ENCODE measurements at places on chromosomes 4 and X.
A peak's percentile ranks its signal among the peaks of the same experiment; 100 is the strongest.

DNA sequence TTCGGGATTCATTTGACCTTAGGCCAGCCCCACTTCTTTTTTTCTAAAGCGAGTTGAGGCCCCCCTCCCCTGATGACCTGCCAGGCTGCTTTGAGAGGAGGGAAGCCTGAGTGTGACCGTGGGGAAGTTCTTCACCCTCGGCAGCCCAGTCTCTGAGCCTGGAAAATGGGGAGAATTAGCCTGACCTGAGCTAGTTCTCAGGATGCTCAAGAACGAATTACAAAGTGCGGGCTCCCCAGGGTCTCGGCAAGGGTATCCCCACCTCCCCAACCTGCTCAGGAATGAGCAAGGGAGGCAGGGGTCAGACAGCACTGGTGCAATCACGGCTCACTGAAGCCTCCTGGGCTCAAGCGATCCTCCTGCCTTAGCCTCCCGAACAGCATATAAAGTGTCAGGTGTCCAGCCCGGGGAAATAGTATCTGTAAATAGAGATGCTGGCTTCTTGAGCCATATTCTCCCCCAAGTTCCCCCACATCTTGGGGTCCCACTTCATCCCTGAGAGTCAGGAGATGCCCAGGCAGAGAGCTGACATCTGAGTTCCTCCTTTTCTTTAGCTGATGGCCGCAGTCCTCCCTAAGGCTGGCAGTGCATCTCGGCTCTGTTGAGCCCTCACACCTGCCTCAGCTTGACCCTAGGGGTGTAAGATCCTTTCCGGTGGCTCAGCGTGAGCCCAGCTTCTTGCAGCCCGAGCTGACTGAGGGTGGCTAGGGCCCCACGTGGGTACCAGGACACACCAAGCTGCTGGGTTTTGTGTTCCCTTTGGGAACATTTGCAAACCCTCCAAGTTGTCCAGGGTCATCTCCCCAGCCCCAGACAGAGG, 1.6 kb downstream of the DUSP9 start:
- H3K27ac ChIP-seq = no peak overlapping the region
- H3K4me1 ChIP-seq = no peaks in the 10 kb centered on the region
- no peaks in the 10 kb centered on the region for H3K27me3 ChIP-seq

DNA sequence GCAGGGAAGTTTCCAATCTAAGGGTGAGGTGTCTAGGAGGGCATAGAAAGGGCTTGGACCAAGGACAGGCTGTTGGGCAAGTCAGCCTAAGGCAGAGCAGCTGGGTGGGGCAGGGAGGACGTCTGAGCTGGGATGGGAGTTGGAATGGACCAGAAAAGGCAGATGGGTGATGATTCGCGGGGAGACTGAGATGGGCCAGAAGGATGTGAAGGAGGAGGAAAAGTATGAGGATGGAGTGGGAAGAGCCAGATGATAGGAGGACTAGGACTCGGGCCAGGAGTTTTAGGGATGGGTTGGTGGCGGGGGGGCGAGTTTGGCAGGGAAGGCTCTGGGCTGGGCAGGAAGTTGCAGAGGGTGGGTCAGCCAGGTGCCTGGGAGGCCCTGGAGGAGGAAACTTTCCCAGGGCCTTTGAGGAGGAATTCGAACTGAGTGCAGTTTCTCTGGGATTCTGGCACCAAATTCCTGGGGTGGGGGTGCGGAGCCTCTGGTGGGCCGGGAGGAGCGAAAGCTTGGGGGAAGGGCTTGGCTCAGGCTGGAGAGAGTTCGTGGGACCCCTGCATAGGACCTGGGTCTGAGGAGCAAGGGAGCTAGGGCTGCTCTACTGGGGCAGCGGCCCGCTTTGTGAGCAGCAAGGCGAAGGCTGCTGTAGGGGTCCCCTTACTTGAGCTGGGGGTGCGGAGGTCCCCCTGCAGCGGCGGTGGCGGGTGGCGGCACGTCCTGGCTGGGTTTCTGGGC, 8.7 kb upstream of the TIMP1 start:
- no peaks in the 10 kb centered on the region for H3K27me3 ChIP-seq
- H3K36me3 ChIP-seq = peaks cover 12% of the 10 kb centered on the region
- peaks cover 23% of the 10 kb centered on the region for H3K4me1 ChIP-seq
- peak overlapping the region; percentile 44 for H3K4me3 ChIP-seq

DNA sequence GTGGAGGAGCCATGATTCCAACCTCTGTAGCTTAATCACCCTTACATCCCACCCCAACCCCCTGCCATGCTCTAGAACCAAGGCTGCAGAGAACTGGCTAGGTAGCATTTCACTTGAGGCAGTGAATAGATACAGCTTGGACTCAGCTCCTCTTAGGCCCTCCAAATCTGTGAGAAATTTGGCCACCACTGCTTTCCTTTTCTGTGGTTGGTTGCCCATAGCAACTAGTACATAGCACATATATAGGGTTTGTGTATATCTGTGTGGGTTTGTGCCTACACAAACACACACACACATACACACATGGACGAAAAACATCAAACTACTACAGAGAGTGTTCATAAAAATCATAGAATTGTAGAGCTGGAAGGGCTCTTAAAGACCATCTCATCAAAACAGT, 52.0 kb upstream of the CCDC160 start:
- H3K4me3 ChIP-seq = no peak overlapping the region
- H3K27me3 ChIP-seq = no peaks in the 10 kb centered on the region
- H3K27ac ChIP-seq = no peak overlapping the region
- no peaks in the 10 kb centered on the region for H3K4me1 ChIP-seq
- H3K36me3 ChIP-seq = no peaks in the 10 kb centered on the region

DNA sequence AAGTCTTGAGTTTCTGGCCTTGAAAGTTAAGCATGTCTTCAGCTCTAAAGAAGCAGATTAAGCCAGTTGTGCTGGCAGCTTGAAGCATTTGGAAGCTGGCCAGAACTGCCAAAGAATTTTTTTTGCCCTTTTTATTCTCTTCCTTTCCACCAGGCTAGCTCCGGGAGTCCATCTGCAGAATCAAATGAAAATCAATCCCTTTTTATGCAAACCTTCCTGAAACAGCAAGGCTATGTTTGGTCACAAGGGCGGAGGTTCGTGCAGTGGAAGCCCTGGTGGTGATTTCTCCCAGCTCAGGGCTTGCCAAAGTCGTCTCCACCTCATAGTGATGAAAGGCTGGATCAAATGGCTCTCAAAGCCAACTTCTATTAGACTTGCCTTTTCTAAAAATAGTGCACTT, 21.6 kb upstream of the C4orf54 start:
- H3K36me3 ChIP-seq = no peaks in the 10 kb centered on the region
- no peaks in the 10 kb centered on the region for H3K27me3 ChIP-seq
- DNase-seq = no peak
- H3K4me3 ChIP-seq = no peak overlapping the region
- H3K4me1 ChIP-seq = peaks cover 8% of the 10 kb centered on the region
- no peak overlapping the region for H3K27ac ChIP-seq

GRCh38 chr4:81826335-81826734, 354.6 kb upstream of the RASGEF1B start:
- DNase-seq = no peak
- no peak overlapping the region for H3K27ac ChIP-seq

- no peaks in the 10 kb centered on the region for H3K36me3 ChIP-seq
- no peak overlapping the region for H3K4me3 ChIP-seq
- peaks cover 12% of the 10 kb centered on the region for H3K4me1 ChIP-seq
- H3K27ac ChIP-seq = no peak overlapping the region
These were observed 78.1 kb downstream of the HTRA3 start for GRCh38 chr4:8347660-8348059.

- no peaks in the 10 kb centered on the region for H3K27me3 ChIP-seq
- H3K4me3 ChIP-seq = no peak overlapping the region
- H3K4me1 ChIP-seq = no peaks in the 10 kb centered on the region
- DNase-seq = no peak
These were observed 31.8 kb downstream of the CXCL1 start for GRCh38 chr4:73901031-73901430.

DNA sequence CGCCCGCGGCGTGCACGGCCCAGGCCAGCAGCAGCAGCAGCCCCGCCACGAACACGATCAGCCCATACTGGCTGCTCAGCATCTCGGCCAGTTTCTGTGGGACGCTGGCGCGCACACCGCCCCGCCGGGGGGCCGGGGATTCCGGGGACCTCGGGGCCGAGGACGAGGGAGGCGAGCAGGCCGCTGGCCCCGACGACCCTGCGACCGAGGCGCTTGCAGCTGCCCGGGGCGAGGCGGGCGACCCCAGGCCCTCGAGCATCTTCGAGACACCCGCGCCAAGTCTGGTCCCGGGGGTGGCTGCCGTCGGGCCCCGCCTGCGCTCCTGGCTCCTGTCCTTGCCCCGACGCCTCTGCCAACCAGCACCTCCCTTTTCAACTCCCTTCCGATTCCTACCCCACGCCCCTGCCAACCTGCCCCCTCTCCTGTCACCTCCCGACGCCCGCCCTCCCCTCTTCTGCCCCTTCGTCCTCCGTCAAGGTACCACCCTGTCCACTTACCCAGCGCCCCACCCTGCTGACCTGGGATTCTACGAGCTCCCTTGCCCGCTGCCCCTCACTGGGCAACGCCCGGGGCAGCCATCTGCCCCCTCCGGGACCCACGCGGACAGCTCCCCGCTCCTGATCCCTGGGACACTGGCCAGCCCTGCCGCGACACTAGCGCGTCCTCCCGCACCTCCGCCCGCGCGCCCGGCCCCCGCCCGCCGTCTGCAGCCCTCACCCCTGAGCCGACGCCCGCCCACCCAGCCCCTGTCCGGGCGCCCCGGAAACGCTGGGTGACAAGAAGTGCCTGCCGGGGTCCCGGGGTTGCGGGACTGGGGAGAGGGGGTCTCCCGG, at the start of gene OTOP1:
Gene OTOP1 (minus strand): TSS at position 324 of the 833 bp plus-strand sequence. CDS start 65 bp downstream, at position 259.
- no peak within 1 kb of the TSS for H3K27ac ChIP-seq
- no peak within 1 kb of the TSS for H3K4me3 ChIP-seq
- no peaks in the 10 kb centered on the region for H3K27me3 ChIP-seq
- H3K4me1 ChIP-seq = no peaks in the 10 kb centered on the region

DNA sequence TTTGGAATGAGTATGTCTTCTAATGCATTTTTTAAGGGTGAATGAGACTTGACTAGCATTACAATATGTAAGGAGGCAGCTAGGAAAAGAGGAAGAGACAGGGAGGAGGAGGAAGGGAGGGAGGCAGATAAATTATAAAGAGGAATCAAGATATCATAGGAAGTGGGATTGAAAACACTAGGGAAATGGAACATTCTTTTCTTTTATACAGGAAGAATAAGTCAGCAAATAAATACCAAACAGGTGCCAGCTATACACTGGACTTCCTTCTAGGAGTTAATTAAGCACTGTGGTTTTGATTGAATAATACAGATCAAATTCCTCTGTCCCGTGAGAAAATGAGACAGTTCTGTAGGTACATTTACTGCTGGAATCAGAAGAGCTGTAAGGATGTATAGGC, 78.6 kb downstream of the PACRGL start:
- no peak for DNase-seq
- no peak overlapping the region for H3K27ac ChIP-seq
- no peak overlapping the region for H3K4me3 ChIP-seq
- H3K27me3 ChIP-seq = no peaks in the 10 kb centered on the region
- no peaks in the 10 kb centered on the region for H3K4me1 ChIP-seq

DNA sequence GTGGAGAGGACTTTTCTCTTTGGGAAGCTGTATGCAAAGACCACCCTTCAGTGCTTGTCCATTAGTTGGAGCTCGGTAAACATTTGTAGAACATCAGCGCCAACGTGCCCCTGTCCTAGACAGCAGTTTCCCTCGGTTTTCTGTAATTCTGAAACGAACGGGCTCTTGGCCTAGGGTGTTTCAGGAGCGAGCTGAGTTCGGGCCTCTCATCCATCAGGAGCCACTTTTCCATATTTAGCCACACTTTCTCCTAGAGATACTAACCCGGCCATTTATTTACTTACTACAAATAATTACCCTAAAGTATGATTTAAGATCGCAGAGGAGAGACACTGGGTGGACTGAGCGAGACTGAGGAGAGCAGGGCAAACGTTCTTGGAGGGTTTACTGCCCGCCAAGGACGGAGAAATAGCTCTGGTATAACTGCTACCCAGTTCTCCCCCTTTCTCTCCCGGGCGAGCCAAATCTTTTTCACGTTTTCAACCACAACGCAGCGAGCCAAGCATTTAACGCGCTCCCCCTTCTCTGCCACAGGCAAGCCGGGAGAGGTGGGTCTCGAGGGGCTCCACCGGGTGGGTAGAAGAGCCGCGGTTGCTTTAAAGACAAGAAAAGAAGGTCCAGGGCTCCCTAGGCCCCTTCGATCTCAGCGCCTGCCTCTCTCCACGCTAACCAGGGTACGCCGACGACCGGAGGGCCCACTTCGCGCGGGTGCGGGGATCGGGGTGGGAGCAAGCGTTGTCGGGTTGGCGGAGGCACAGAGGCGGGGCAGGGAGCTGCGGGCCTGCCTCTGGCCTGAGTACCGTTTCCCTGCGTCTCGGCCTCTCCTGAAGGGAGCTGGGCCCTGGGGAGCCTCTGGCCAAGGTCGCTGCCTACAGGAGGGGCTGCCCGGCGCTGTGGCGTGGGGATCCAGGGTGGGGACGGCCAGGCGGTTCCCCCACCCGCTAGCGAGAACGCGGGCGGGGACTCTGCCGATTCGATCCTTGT, 10.8 kb upstream of the PITX2 start:
- H3K27ac ChIP-seq = no peak overlapping the region
- peaks cover 32% of the 10 kb centered on the region for H3K4me1 ChIP-seq
- no peak for DNase-seq
- H3K27me3 ChIP-seq = peaks cover 100% of the 10 kb centered on the region
- H3K4me3 ChIP-seq = no peak overlapping the region
- no peaks in the 10 kb centered on the region for H3K36me3 ChIP-seq

DNA sequence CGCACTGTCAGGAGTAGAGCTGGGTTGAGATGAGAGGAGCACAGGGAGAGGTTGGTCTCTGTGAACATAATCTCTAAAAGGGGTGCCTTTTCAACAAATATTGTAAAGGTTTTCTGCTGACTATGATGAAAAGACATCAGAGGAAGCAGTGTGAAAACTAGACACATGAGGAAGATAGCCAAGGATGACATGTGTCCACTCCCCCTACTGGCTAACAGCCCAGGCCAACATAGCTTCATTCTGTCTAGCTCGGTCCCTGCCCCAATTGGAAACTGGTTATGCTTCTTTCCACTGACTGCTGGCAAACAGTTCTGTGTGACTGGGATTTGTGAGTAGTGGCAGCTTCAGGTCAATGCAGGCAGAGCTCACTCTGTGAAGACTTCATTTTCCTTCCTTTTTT, 115.4 kb upstream of the ESX1 start:
- no peaks in the 10 kb centered on the region for H3K4me1 ChIP-seq
- no peak overlapping the region for H3K27ac ChIP-seq
- no peaks in the 10 kb centered on the region for H3K36me3 ChIP-seq
- no peak overlapping the region for H3K4me3 ChIP-seq
- no peak for DNase-seq
- no peaks in the 10 kb centered on the region for H3K27me3 ChIP-seq

GRCh38 chr4:150923945-150924344, 91.1 kb downstream of the LRBA start:
- no peaks in the 10 kb centered on the region for H3K27me3 ChIP-seq
- no peaks in the 10 kb centered on the region for H3K4me1 ChIP-seq
- no peak for DNase-seq
- H3K27ac ChIP-seq = no peak overlapping the region

DNA sequence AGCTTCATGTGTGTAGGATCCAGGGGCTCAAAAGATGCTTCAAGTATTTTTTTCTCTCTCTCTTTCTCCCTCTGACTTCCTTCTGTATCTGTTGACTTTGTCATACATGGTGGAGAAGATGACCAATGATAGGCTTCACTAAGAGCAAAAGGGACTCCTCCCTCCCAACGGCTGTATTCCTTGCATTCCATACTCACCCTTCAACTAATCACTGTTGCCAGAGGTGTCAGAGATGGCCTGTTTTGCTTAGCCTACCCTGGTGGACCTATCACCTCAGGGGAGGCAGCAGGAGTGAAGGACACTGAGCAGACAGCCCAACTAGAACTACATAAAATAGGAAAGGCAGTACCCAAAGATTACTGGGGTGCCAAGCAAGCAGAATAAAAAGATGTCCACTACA, 62.2 kb upstream of the C1QTNF7 start:
- H3K4me1 ChIP-seq = peaks cover 34% of the 10 kb centered on the region
- H3K27ac ChIP-seq = no peak overlapping the region
- H3K4me3 ChIP-seq = no peak overlapping the region
- H3K27me3 ChIP-seq = no peaks in the 10 kb centered on the region
- H3K36me3 ChIP-seq = no peaks in the 10 kb centered on the region
- DNase-seq = no peak
